ENCODE measurements at places on chromosomes 16 and 17. TPM values are rescaled to one million over a fixed set of nuclear protein-coding genes. Genes with fewer than 3 reads are reported as not detected.
A peak's percentile ranks its signal among the peaks of the same experiment; 100 is the strongest.

- peak; percentile 7 for DNase-seq
These were observed 126.0 kb downstream of the MGAT5B start for GRCh38 chr17:76994237-76994637.

- DNase-seq: no peak
These were observed 189.7 kb downstream of the ZNF18 start for GRCh38 chr17:11807606-11808005.

DNA sequence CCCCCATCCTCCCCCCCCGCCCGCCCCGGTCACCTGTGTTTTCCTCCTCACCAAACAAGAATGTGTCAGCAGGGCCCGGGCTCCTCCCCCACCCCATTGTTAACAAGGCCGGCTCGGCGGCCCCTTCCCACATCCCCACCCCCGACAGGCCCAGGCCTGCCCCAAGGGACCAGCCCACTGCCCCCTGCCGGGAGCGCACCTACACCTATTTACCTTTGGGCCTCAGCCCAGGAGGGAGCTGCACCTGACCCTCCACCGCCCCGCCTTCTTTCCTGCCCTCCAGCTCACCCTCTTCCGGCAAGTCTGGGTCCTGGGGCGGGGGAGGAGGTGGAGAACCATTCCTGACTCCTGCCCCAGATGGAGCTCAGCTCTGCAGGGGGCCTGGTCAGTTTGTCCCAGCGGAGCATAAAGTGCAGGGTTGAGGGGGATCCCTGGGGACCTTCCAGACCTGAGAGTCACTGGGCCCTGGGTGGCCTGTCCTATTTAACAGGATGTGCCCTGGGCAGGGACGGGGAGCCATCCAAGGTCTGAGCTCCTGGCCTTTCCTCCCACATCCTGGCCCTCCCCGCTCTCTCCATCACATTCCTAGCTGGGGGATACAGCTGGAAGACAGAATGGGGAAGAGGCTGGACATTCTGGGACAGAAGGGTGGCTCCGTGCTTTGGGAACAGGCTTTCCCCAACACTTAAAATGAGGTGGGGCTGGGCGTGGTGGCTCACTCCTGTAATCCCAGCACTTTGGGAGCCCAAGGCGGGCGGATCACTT is 8.3 kb downstream of the FOXJ1 start:
- DNase-seq: peak; percentile 88

DNA sequence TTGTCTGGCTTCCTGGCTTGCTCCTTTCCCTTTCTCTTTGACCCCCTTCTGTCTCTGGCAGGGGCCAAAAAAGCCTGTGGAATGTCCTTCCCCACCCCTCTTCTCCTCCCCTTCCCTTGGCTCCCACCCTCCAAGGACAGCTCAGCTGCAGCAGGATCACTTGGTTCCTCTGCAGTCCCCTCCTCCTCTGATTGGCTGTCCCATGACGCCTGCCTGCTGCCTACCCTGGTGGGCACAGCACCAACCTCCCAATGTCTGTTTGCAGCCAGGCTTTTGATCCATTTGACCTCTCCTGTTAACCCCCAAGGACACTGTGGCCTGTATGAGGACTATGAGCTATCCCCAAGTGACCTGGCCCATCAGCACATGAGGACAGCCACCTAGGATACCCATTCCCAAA is 14.8 kb upstream of the MTMR4 start:
- DNase-seq: no peak

Gene SLC38A8
- total RNA-seq: not detected

Gene PDE6G
- 1.0 TPM for total RNA-seq

DNA sequence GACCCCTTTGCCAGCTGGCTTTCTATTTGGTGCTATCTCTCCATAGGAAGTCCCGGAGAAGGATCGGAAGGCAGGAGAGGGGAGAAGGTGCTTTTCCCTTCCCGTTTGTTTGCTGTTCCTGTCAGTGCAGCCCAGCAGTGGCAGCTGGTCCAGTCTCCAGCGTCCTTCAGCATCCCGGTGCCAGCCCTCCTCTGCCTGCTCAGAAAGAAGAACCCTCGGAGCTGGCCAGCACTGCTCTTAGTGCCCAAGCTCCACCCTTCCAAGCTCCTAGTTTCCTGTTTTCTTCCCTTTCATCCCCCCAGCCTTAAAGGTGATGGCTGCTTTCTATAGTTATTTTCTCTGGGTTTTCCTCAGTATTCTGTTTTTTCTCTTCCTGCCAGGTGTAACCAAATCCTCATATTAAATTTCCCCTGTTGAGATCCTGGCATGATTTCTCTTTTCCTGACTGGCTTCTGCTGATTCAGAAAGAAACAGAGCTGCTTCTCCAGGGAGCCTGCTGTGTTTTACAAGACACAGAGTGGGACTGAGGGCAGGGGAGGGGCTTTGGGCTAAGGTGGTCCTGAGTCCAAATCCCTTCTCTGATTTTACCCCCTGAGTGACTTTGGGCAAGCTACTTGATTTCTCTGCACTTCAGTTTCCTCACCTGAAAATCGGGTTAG is 186.8 kb downstream of the COPRS start:
- DNase-seq: no peak

- no peak for DNase-seq
These were observed at the start of gene RAB11FIP4 for GRCh38 chr17:31391496-31391949. TSS of gene RAB11FIP4 (plus strand) at chr17:31391675. CDS start at chr17:31391853, 178 bp downstream.

Gene KRT32
- not detected for total RNA-seq

- DNase-seq: no peak
These were observed 15.8 kb downstream of the CYTH1 start for GRCh38 chr17:78766225-78766624.

GRCh38 chr17:79555543-79555942 is 55.3 kb downstream of the RBFOX3 start:
- DNase-seq: no peak

DNA sequence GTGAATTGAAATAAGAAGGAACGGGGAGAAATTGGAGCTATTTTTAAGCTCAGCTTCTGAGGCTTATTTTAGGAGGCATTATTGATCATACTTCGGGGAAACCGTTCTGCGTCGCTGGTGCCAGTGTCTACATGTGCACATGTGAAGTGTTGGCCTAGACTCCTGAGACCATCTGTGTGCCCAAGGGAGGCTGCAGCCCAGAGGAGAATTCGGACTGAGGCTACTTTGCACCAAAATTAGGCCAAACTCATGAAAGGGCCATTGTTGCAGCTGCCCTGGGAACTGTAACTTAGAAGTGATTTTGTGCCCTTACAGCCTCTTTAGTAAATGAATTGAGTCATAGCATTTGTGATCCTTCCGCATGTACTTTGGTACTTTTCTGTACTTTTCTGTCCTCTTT is 102.0 kb upstream of the NOL11 start:
- DNase-seq: no peak

GRCh38 chr17:47959825-47960655 is 2.4 kb upstream of the PRR15L start:
- no peak for DNase-seq

Gene SCNN1B
- total RNA-seq: 50.3 TPM

DNA sequence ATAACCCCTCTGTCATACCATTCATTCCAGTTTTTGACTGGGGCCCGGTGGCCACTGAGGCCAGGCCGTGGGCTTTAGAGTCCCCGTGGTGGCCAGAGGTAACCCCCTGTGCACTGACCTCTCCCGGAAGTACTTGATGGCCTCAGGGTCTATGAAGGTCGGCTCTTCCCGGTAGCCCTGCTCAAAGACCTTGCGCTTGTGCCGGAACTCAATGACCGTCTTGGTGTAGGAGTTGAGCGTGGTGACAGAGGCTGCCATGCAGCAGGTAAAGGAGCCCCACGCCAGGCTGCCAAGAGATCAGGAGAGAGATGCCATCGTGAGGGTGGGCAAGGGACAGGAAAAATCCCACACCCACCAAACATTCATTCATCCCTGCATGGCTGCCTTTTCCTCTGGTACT is 234.8 kb downstream of the GSG1L start:
- DNase-seq: peak; percentile 28

DNA sequence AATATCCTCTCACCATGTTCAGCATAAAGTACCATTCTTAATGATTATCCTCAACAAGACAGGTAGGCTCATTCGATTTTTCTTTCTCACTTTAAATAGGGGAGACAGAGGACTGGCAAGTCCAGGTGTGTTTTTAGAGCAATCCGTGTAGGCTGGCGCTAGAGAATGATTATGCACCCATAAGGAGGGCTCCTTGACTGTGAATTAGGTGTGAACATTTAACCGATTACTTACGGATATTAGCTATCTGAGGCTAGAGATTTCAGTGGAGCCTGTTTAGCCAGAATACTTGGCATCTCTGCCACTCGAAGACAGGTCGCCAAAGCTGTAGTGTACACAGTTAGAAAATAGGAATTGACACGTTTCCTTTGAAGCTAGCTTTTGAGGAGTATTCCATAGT is 1.9 kb downstream of the SEC14L1 start:
- DNase-seq: no peak

- peak; percentile 93 for DNase-seq
These were observed 24.1 kb downstream of the BAHCC1 start for GRCh38 chr17:81419319-81419885.

Gene TEKT1
- total RNA-seq: not detected

GRCh38 chr17:42632949-42633444 is 23.5 kb downstream of the TUBG1 start:
- no peak for DNase-seq

Gene KCNJ2
- 18.1 TPM for total RNA-seq

- DNase-seq: no peak
These were observed 6.1 kb upstream of the PDP2 start for GRCh38 chr16:66874079-66874775.

Gene KRT27
- 0.55 TPM for total RNA-seq

DNA sequence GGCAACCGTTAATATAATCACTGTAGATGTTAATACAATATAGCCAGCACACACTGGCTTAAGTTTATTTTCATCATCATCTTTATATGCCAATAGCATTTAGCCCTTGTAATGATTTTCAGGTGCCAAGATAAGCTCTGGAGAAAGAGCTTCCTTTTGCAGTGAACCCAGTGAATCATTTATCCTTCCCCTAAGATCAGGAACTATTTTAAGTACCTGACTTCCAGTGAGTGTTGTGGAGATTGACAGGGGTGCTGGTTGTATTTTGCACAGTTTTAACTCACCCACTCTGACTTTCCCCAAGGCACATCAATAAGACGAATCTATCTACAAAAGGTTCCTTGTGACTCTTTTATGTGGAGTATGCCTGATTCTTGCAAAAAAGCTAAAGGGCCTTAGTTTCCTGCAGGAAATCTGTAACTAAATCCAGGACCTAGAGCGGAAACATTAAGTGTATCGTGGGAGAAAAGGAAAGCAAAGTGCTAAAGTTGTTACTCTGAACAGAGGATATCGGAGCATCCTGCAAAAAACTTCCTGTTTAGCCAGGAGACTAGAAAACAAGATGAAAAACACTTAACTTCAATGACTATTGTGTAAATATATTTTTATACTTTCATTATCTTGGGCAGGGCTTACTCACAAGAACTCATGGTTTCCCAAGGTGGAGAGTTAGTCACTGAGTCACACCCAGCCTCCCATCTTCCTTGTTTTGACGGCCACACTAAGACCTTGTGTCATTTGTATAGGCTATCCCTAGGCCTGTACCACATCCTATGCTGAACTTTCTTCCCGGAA is 183.6 kb downstream of the MAP2K6 start:
- DNase-seq: no peak

DNA sequence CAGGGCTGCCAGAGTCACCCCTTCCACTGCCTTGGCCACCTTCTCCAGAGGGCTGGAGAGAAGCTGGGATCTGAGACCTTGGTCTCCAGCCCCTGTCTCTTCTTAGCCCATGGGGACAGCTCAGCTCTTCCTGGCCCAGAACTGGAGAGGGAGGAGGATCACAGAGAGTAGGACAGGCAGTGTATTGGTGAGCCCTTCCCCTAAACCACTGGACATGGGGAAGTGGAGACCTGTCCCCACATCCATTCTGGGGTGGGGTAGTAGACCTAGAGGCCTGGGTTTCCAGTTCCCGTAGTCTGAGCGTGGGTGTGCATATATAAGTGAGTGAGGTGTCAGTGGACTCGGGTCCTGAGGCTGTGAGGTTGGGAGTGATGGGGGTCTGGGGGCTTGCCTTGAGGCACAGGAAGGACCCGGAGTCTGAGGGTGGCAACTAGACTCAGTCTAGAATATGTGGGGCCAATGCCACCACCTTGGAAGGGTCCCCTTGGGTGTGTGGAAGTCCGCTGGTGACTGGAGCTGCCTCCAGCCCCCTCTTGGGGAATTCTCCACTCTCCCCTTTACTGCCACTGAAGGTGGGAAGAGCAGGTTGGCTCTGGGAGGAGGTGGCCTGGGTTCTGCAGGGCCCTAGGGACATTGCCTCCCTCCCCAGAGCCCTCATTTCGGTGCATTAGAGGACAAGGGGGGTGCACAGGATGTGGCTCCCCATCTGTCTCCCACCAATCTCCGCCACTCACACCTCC is 19.9 kb downstream of the GJD3 start:
- no peak for DNase-seq

DNA sequence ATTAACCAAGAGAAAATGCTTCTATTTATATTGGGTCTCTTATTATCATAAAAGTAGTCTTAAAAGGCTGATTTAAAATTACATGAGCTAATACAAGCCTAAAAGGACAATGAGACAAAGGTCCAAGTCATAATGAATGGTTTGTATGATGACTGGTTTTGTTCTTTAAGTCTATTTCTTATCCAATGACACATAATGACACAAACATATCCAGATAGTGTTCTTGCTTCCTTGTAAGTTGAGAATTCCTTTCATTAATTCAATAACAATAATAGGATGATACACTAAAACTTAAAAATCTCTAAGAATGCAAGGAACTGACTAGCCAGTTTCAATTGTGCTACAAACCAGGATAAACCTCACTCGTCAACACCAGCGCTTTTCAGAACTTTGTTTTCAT is 244.1 kb downstream of the CEP112 start:
- DNase-seq: no peak

- DNase-seq: peak; percentile 54
These were observed 113.5 kb downstream of the NPIPB5 start for GRCh38 chr16:22624038-22624799.

Gene GNGT2
- total RNA-seq: 8.5 TPM

DNA sequence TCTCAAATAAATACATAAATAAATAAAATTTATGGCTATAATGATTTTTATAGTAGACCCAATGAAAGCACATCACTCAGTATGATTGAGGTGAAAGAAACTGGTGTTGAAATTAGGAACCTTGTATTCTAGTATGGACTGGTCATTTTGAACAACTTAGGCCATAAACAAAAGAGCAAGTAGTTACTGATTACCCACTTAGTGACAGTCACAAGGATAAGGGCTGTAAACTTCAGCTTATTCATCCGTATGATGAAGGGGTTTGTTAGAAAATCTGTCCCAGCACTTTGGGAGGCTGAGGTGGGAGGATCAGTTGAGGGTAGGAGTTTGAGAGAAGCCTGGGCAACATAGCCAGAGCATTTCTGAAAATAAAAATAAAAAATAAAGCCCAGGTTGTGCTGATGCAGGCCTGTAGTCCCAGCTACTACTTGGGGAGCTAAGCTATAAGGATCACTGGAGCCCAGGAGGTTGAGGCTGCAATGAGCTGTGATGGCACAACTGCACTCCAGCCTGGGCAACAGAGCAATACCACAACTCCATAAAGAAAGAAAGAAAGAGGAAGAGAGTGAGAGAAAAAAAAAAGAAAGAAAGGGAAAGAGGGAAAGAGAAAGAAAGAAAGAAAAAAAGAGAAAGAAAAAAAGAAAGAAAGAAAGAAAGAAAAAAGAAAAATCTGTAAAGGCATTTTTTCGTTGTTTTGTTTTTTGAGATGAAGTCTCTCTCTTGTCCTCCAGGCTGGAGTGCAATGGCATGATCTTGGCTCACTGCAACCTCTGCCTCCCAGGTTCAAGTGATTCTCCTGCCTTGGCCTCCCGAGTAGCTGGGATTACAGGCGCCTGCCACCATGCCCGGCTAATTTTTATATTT is 4.2 kb upstream of the SPAG9 start:
- DNase-seq: no peak

- no peak for DNase-seq
These were observed 58.0 kb upstream of the MRTFB start for GRCh38 chr16:14013145-14013570.

GRCh38 chr17:13996276-13996675 is 73.0 kb upstream of the COX10 start:
- DNase-seq: no peak

GRCh38 chr17:83186751-83187421 is 107.5 kb downstream of the METRNL start:
- DNase-seq: no peak
